Hepatocyte (in vitro differentiated cells): ENCODE measurements at places on chromosomes 11 and 22. TPM values are rescaled to one million over a fixed set of nuclear protein-coding genes. Genes with fewer than 3 reads are reported as not detected.

DNA sequence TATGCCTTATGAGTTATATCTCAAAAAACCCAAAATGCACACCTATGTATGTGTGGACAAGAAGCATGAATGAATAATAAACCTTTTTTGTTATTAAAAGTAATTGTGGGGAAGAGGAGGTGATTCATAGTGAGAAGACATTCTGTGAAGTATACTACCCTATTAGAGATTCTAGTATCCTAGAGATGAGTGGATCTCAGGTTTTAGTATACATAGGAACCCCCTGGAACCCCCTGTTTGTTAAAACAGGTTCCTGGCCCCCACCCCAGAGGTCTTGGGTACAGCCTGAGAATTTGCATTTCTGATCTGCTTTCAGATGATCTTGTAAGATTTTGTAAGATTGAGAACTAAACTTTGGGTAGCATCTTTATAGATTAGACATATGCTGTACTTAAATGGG is 17.5 kb downstream of the NUCB2 start:
- no peaks in the 10 kb centered on the region for H3K27me3 ChIP-seq
- H3K27ac ChIP-seq = no peak overlapping the region
- H3K36me3 ChIP-seq = no peaks in the 10 kb centered on the region

GRCh38 chr11:748007-748359 is 719 bp downstream of the TALDO1 start:
- peaks cover 16% of the 10 kb centered on the region for H3K4me1 ChIP-seq
- peak overlapping the region; percentile 94 for H3K27ac ChIP-seq
- DNase-seq = no peak
- H3K4me3 ChIP-seq = peak overlapping the region; percentile 86
- H3K36me3 ChIP-seq = no peaks in the 10 kb centered on the region

The ASPHD2 gene
- 1.2 and 1.4 TPM in 2 replicates for total RNA-seq

DNA sequence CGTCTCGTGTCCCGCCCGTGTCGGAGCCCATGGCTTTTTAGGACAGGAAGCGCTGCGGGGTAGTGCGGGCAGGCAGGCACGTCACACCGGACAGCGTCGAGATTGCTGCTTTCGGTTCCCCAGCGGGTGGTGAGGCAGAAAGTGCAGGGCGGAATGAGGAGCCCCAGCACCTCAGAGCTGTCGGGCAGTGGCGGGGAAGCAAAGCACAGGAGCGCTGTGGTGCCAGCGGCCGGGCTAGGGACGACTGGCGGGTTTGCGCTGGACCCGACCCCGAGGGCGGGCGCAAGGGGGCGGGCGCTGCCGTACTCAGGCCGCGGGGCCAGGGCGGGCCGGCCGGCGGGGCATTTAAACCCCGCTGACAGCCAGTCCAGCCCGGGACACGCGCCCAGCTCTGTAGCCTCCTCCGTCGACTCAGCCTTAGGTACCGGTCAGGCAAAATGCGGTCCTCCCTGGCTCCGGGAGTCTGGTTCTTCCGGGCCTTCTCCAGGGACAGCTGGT is at the start of gene SLC37A2:
Gene SLC37A2 (plus strand): TSS at position 375 of the 498 bp plus-strand sequence. CDS start 63 bp downstream, at position 438.
- DNase-seq = peak; percentile 82
- H3K27me3 ChIP-seq = peaks cover 44% of the 10 kb centered on the region

The OR2AG2 gene
- 0.12 and 0.27 TPM in 2 replicates for total RNA-seq

- H3K36me3 ChIP-seq = no peaks in the 10 kb centered on the region
- peak; percentile 89 for DNase-seq
- no peaks in the 10 kb centered on the region for H3K27me3 ChIP-seq
- H3K27ac ChIP-seq = peak within 1 kb of the TSS; percentile 99
These were observed at the start of gene RHOG for GRCh38 chr11:3840870-3841425. TSS of gene RHOG (minus strand) at chr11:3840959. CDS start at chr11:3828138, 12,821 bp downstream.

DNA sequence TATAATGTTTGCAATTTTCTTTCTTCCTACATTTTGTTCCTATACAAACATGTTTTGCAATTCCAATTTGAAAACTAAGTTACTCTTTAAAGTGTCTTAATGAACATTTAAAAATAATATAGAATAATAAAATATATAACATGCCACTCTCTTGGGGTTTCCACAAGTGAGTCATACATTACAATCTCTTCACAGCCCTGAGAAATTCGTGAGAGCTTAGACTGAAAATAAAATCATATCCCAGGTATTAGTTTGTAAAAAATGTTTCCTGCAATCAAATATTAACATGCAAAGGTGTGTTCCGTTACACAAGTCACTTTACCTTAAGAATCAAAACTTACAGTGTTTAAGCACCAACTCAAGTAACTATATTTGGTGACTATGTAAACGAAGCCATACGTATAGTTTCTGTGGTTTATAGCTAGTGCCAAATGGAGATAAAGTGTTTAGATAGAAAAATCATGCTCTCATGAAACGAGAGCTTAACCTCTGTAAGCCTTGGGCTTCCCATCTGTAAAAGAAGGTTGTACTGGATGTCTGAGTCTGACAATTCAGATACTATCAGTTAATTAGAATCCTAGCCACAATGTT is 253.6 kb upstream of the ANO3 start:
- no peak overlapping the region for H3K4me3 ChIP-seq
- H3K36me3 ChIP-seq = no peaks in the 10 kb centered on the region
- H3K4me1 ChIP-seq = no peaks in the 10 kb centered on the region
- H3K27me3 ChIP-seq = no peaks in the 10 kb centered on the region
